ENCODE measurements at places on chromosomes 4 and X. TPM values are rescaled to one million over a fixed set of nuclear protein-coding genes. Genes with fewer than 3 reads are reported as not detected.

Gene GLA
- 25.6 TPM for total RNA-seq

Gene ZFP92
- total RNA-seq: 0.19 TPM

Gene GAGE12G
- total RNA-seq: not detected

Gene CXCL1
- 7.2 TPM for total RNA-seq

DNA sequence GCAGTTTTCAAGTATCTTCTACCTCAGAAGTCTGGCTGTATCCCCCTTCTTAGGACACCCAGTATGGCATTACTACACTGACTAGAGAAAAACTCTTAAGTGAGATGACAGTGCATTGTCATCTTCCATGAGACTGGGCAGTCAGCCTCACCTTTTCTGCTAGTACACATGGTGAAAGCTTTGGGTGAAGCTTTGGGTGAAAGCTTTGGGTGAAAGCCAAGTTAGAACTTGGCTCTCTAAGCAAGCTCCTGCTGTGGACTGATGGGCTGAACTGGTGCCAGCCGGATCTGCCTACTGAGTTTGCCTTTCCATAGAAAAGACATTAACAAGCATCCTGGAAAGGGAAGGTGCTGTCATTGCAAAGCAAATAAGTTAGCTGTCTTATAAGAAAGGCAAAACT lies 8.8 kb downstream of the EPHA5 start:
- DNase-seq: no peak

GRCh38 chrX:24023972-24024669 lies 2.9 kb downstream of the KLHL15 start:
- DNase-seq: no peak
